ENCODE measurements at places on chromosomes 12 and 14.

DNA sequence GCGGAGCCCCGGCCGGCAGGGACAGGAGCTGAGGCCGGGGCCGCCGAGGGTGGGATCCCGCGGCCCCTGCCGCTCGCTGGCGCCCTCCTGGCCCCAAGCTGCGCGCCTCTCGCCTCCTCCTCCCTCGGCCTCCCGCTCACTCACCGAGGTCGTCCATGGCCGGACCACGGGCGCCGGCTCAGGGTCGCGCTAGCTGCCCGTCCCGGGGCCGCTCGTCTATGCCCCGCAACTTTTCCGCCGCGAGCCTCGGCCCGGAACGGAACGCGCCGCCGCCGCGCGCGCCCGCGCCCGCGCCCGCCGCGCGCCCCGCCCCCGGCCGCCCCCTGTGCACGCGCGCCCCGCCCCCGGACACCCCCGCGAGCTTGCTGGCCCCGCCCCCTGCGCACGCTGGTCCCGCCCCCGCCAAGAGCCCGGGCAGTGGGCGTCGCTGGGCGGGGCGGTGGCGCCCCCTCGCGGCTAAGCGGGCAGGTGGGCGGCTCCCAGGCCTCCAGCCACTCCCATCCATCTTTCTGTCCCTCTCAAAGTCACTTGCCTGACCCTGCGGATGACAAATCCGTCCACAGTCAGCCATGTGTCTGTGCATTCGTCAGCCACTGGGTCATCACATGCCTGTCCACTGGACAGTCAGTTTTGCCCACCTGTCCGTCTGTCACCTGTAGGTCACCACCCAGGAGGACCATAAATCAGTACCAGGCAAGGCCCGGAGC, at the start of gene PXN:
Gene PXN (minus strand): TSS at position 258 of the 707 bp plus-strand sequence. CDS start 101 bp downstream, at position 157.
- H3K27me3 ChIP-seq = no peaks in the 10 kb centered on the region
- peak; percentile 80 for DNase-seq
- H3K4me1 ChIP-seq = peaks cover 35% of the 10 kb centered on the region
- H3K27ac ChIP-seq = peak within 1 kb of the TSS; percentile 98

DNA sequence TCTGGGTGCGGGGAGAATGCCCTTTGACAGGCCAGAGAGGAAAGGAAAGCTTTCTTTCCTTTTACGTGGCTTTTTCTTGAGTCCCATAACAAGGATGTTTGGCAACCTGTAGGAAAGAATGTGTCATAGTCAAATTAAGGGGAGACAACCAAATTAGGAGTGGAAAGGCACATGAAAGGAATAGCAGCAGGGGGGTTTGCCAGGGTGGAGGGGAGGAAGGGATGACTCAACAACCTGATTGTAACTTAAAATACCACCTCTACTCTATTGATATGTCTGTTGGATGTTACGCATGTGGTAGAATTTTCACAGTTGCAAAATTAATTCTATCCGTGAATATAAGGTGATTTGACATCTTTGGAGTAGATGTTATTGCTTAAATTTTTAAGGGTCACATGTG, 28.5 kb upstream of the MYBPC1 start:
- H3K4me3 ChIP-seq = no peak overlapping the region
- no peak for DNase-seq
- no peaks in the 10 kb centered on the region for H3K4me1 ChIP-seq
- no peak overlapping the region for H3K27ac ChIP-seq

DNA sequence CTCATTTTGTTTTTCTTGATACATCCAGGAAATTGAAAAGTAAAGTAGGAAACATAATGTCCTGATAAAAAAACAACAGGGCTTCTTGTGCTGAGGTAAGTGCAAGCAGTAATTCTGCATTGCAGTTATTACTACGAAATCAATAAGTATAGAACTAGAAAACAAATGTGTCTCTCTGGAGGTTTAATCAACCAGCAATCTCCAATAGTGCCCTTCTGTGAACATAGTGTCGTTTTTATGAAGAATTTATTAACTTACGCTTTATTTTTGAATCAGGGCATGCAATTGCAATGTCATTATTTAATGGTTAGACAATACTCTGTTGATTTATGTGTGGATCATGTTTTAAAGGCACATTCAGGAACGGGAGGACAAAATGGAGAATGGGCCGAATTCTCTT, 494.1 kb upstream of the NOVA1 start:
- H3K4me1 ChIP-seq = no peaks in the 10 kb centered on the region
- DNase-seq = no peak
- no peak overlapping the region for H3K27ac ChIP-seq
- H3K36me3 ChIP-seq = no peaks in the 10 kb centered on the region

- no peaks in the 10 kb centered on the region for H3K4me1 ChIP-seq
- no peak overlapping the region for H3K4me3 ChIP-seq
- H3K27me3 ChIP-seq = no peaks in the 10 kb centered on the region
- H3K27ac ChIP-seq = no peak overlapping the region
- no peak for DNase-seq
- H3K36me3 ChIP-seq = no peaks in the 10 kb centered on the region
Observed at GRCh38 chr12:52630008-52630500, 11.7 kb upstream of the KRT73 start.

DNA sequence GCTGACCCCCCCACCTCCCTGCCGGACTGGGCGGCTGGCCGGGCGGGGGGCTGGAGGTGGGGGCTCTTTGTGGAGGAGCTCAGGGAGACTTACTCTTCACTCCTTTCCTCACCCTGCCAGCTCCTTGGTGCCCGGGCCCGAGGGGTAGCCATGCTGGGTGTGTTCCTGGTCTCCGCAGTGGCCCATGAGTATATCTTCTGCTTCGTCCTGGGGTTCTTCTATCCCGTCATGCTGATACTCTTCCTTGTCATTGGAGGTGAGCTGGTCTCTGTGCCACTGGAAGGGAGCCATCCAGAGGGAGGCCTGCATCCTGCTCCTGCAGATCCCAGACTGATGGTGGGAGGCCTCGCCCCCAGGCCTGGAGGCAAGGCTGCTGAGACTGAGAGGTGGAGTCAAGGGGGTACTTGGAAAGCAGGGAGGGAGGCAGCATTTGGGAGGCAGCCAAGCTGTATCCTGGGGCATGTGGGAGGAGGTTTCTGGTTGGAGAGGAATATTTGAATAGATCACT, 19.7 kb downstream of the SOAT2 start:
- peak overlapping the region; percentile 26 for H3K4me3 ChIP-seq
- H3K27ac ChIP-seq = no peak overlapping the region
- H3K36me3 ChIP-seq = no peaks in the 10 kb centered on the region

GRCh38 chr12:121576851-121577391, 3.9 kb downstream of the KDM2B start:
- no peak overlapping the region for H3K4me3 ChIP-seq
- peak; percentile 10 for DNase-seq
- H3K4me1 ChIP-seq = peaks cover 34% of the 10 kb centered on the region
- H3K36me3 ChIP-seq = peaks cover 28% of the 10 kb centered on the region

GRCh38 chr12:38707648-38708047, 197.7 kb downstream of the CPNE8 start:
- no peak overlapping the region for H3K4me3 ChIP-seq
- H3K27me3 ChIP-seq = no peaks in the 10 kb centered on the region

DNA sequence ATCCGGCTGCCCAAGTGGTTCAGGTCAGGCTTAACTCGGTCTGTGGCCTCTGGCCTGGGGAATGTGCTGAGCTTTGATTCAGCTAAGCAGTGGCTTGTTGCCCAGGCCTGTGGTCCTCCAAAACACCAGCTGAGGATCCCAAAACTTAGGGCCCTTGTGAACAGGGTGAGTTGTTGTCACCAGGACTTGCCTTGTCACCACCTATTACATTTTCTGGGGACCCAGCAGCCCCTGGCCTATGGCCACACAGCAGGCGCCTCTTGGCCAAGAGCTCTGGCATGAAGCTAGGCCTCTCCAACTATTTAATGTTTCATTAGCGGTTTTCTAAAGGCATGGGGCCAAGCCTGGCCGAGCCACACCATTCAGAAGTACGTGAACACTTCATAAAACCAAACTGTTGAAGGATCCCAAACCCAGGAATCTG, 343.7 kb downstream of the CACNA1C start:
- no peaks in the 10 kb centered on the region for H3K4me1 ChIP-seq
- peak overlapping the region; percentile 67 for H3K27ac ChIP-seq
- peak; percentile 40 for DNase-seq
- H3K36me3 ChIP-seq = no peaks in the 10 kb centered on the region
- no peak overlapping the region for H3K4me3 ChIP-seq
- H3K27me3 ChIP-seq = no peaks in the 10 kb centered on the region

DNA sequence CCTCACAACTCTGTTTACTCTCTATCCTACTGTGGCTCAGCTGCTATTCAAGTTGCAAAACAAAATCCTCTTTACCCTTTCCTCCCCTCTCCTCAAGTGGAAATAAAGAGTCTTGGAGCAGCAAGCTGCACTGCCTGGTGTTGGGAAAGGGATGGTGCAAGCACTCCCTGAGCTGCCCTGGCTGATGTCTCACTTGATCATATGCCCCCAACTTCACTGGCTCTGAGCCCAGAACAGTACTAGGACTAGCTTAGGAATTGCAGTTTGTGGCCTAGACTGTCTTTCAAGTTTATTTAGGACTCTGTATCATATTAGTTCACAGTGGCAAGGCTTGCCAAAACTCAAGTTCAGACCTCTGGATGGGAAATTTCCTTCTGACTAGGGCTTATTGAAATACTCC, 1683.8 kb upstream of the SEL1L start:
- H3K36me3 ChIP-seq = no peaks in the 10 kb centered on the region
- H3K4me1 ChIP-seq = no peaks in the 10 kb centered on the region
- H3K27me3 ChIP-seq = no peaks in the 10 kb centered on the region
- H3K27ac ChIP-seq = no peak overlapping the region
- no peak overlapping the region for H3K4me3 ChIP-seq

GRCh38 chr12:10673659-10674384, at the start of gene STYK1:
STYK1 (minus strand) TSS chr12:10674052; CDS start chr12:10634618, 39,434 bp downstream.
- DNase-seq = no peak
- peak within 1 kb of the TSS; percentile 40 for H3K4me3 ChIP-seq
- H3K36me3 ChIP-seq = no peaks in the 10 kb centered on the region
- peaks cover 12% of the 10 kb centered on the region for H3K4me1 ChIP-seq

GRCh38 chr12:1553987-1554982, 40.1 kb downstream of the FBXL14 start:
- no peaks in the 10 kb centered on the region for H3K4me1 ChIP-seq
- DNase-seq = no peak
- no peaks in the 10 kb centered on the region for H3K27me3 ChIP-seq
- H3K4me3 ChIP-seq = no peak overlapping the region

DNA sequence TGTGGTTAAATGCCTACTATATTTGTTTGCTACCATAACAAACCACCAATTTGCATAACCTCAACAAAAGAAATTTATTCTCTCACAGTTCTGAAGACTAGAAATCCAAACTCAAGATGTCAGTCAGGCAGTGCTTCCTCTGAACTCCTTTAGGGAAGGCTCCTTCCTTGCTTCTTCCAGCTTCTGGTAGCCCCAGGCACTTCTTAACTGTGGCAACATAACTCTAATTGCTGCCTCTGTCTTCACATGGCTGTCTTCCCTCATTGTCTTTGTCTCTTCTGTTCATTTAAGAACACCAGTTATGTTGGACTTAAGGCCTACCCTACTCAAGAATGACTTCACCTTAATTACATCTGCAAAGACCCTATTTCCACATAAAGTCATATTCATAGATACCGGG, 206.9 kb downstream of the SYT1 start:
- H3K4me3 ChIP-seq = no peak overlapping the region
- no peaks in the 10 kb centered on the region for H3K27me3 ChIP-seq
- no peaks in the 10 kb centered on the region for H3K4me1 ChIP-seq
- DNase-seq = no peak

- no peak for DNase-seq
- no peaks in the 10 kb centered on the region for H3K4me1 ChIP-seq
- H3K27ac ChIP-seq = no peak overlapping the region
- no peaks in the 10 kb centered on the region for H3K36me3 ChIP-seq
Observed at GRCh38 chr12:105420046-105420445, 89.6 kb downstream of the C12orf75 start.

DNA sequence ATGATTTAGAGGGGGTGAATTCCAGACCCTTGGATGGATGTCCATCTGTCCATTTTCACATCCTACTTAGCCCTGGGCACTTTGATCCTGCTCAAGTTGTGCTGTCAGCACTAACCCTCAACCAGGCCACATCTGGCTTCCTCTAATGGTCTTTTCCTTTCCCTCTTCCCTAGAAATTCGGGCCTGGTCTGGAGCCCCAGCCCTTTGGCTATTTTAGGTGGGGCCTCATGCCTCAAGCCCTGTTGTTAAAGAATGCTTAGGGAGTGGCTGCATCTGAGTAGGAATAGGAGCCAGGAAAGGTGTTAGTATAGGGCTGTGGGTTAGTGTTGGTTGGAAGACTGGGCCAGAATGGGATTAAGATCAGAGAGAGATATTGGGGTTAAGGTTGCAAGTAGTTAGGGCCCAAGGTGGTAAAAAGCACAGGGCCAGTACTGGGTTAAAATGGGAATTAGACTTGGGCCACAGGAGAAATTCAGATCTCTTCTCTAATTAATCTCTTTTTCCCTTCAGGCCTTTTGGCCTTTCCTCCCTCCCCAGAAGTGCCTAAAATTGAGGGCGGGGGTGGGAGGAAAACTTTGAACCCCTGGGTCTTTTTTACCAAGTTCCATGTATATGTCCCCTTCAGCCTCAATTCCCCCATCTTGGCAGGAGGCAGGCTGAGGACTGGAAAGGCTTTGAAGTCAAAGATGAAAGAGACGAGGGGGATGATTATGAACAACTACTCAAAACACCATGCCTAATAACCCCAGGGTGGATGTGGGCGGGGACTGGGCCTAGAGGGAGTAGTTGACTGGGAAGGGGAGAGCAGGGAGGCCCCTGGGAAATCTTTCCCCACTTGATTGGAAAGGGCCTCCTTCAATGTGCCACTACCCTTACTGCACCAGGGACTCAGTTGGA, 4.0 kb upstream of the ZNF385A start:
- no peak overlapping the region for H3K4me3 ChIP-seq
- H3K27ac ChIP-seq = no peak overlapping the region
- no peaks in the 10 kb centered on the region for H3K27me3 ChIP-seq
- H3K36me3 ChIP-seq = no peaks in the 10 kb centered on the region

GRCh38 chr12:49276304-49277290, 11.7 kb downstream of the TUBA1C start:
- H3K27me3 ChIP-seq = no peaks in the 10 kb centered on the region
- no peak overlapping the region for H3K4me3 ChIP-seq
- no peak for DNase-seq
- no peaks in the 10 kb centered on the region for H3K4me1 ChIP-seq
- no peaks in the 10 kb centered on the region for H3K36me3 ChIP-seq

DNA sequence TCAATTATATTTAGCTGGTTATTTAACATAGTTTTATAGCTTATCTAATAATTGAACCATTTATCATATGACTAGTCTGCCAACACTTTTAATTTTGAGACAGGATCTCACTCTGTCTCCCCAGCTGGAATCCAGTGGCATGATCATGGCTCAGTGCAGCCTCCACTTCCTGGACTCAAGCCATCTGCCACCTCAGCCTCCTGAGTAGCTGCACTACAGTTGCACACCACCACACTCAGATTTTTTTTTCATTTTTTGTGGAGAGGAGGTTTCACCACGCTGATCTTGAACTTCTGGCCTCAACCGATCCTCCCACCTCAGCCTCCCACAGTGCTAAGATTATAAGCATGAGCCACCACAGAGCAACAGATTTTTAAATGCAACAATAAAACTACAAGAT, 151.4 kb upstream of the MDGA2 start:
- H3K27ac ChIP-seq = no peak overlapping the region
- DNase-seq = no peak
- H3K4me1 ChIP-seq = no peaks in the 10 kb centered on the region

Measured in tibial nerve (tissue), 4 donors.